ENCODE measurements at places on chromosomes 16 and 17. TPM values are rescaled to one million over a fixed set of nuclear protein-coding genes. Genes with fewer than 3 reads are reported as not detected.

The STH gene
- not detected for total RNA-seq

The UBB gene
- 1,336 TPM for total RNA-seq

The LIG3 gene
- total RNA-seq, result 26.1 TPM

The ZNF688 gene
- total RNA-seq, result 8.0 TPM

The SOCS1 gene
- 2.7 TPM for total RNA-seq

The PRSS8 gene
- total RNA-seq, result not detected

Data from articular chondrocyte of knee joint (primary cell).